ENCODE measurements at places on chromosomes 2 and 18.
A peak's percentile ranks its signal among the peaks of the same experiment; 100 is the strongest.

GRCh38 chr2:39099310-39099869 lies 21.5 kb downstream of the SOS1 start:
- DNase-seq, result no peak

- no peak for DNase-seq
Observed at GRCh38 chr2:218320704-218321336, 28.5 kb upstream of the TMBIM1 start.

- no peak for DNase-seq
Observed at GRCh38 chr2:103430191-103430590, 668.4 kb downstream of the TMEM182 start.

GRCh38 chr18:50115095-50115494 lies 79.9 kb downstream of the MYO5B start:
- DNase-seq, result no peak

DNA sequence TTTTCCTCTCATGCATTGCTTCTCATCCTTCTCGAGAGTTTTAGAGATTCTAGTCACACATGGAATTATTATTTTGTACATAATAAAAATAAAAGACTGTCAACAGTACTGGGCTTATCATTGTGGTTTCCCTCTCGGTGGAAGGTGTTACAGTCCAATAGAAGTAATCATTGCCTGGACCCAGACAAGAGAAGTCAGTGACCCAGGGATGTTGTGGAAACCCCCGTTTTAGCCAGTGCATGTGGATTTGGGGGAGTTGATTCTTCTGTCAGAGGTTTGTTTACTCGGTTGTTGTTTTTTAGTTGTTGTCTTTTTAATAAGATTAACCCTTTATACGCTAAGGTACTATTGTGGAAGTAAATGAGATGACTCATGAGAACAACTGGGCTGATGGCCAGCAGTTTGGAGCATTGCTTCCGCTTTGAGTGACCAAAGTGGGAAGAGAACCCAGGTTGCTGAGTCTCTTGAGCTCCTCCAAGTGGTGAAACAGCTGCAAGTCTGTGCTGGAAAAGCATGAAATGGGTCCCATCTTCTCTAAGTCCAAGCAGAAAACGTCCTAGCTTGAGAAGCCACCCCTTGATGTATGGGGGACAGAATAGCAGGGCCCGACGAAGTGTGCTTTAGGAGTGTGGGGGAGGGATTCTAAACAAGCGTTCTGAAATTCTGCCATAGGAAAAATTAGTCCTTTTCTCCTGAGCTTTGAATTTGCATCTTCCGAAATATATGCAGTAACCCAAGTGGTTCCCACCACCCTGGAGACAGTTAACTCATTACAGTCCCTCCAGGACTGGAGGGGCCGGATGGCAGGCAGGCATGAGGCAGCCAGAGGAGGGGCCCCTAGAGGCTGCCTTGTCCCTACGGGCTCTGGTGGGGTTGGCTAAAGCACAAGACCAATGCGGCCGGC lies 61.8 kb upstream of the GPR45 start:
- no peak for DNase-seq

- DNase-seq, result no peak
Observed at GRCh38 chr18:1020731-1021344, 116.2 kb downstream of the ADCYAP1 start.

DNA sequence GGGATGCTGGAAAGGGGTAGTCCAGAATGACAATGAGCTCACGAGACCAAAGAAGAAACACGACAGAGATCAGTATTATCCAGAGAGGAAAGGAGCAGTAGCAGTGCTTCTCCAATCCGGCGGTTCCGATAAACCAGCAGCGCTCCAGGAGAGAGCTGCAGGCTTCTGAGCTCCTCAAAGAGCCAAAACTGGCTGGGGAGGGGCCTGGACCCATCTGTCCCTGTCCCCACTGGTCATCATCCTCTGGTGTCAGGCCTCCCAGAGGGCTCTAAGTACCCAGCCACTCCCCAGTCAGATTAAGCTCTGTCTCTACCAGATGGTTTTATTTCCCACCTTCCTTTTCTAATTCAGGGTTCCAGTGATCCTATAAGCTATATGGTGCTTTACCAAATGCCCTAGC lies 23.2 kb downstream of the DNAJC27 start:
- no peak for DNase-seq

DNA sequence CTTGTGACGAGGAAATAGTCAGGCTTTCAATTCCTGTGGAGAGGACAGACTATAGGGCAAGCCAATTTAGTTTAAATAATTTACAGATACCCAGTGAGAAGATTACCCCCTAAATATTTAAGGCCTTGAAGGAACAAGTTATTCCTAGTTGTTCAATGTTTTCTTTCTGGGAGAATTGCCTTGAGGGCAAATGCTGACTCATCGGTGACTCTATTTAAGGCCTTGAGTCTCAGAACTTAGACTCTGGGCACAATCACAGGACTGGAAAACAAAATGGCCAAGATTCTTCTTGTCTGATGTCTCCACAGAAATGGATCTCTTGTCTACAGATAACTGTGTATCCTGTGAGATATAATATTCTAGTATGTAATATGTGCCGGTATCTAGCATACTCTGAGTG lies 467.1 kb downstream of the SUCLG1 start:
- DNase-seq, result no peak

DNA sequence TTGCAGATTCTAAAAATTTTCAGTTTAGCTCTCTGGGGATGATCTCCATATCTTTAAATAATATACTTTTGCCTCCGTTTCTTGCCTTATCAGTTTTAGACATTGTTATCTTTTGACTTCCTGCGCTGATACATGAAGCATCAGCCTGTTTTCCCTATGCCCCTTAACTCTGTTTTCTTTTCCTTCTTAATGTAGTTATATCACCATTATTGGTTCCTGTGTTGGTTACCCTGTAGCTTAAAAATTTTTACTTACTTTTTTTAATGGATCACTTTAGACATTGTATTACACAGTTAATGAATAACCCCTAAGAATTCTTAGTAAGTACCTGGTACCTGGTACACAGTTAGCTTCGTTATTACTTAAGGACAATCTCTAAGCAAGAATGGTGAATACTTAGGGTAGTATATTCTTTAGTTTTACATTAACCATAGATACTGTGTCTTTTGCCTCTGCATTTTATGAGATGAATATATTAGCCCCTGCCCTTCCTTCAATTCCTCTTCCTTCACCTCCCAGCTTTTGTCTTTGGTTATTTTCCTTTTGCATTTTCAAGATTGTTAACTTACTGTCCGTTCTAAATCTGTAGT lies 40.9 kb downstream of the BABAM2 start:
- no peak for DNase-seq

DNA sequence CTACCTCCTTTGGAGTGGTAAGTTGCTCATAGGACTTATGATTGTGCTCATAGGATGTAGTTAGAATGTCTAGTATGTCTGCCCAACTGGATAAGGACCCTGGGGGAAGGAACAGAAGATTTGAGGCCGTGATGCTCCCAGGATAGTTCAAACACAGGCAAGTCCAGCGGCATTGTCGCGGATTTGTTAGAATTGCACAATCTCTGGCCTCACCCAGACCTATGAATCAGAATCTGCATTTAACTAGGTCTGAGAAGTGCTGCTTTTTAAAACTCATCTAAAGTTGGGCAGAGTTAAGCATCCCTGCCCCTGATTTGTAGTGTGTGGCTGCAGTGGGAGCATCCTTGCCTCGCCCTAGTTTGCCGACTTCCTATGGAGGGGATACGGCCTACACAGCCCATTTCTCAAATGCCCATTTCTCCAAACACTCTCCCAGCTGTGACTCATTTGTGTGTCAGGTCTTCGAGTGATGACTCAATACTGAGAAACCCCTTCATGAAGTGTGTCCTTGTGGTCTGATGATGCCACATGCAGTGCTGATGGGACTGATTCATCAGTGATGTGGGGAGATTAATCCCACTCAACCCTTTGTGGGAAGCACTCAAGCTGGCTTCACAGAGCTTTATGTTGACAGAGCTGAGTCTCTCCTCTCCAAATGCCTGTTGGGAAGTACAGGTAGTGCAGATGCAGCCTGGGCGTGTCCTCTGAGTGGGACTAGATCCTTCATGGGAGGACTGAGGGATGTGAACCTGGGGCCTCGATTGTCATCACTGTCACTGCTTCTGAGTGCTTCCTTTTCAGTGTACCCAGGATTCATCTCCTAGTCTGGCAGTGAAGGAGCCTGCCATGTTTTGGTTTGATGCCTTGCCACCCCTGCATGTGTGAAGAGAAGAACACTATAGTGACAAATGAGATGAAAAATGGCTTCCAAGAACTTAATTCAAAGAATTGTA lies 18.7 kb downstream of the SMIM21 start:
- DNase-seq, result no peak

GRCh38 chr18:51611326-51611725 lies 413.8 kb upstream of the MEX3C start:
- DNase-seq, result no peak

GRCh38 chr2:103959174-103960128 lies 894.5 kb upstream of the POU3F3 start:
- DNase-seq, result no peak

DNA sequence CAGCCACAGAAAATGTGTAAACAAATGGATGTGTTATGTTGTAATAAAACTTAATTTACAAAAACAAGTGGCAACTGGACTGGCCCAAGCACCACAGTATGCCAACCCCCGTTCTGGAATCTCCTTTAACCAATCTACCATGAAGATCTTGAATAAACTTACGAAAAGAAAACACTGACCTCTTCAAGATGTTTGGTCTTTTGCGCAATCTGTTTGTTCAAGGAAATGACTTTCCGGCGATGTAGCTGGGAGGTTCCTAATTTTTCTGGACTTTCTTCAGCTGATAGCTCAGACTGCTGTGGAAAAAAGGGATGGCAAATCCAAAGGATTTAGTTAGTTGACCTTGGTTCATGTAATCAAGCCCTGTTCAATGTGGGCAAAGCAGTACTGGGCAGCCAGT lies 55.7 kb downstream of the CCDC93 start:
- DNase-seq, result no peak

DNA sequence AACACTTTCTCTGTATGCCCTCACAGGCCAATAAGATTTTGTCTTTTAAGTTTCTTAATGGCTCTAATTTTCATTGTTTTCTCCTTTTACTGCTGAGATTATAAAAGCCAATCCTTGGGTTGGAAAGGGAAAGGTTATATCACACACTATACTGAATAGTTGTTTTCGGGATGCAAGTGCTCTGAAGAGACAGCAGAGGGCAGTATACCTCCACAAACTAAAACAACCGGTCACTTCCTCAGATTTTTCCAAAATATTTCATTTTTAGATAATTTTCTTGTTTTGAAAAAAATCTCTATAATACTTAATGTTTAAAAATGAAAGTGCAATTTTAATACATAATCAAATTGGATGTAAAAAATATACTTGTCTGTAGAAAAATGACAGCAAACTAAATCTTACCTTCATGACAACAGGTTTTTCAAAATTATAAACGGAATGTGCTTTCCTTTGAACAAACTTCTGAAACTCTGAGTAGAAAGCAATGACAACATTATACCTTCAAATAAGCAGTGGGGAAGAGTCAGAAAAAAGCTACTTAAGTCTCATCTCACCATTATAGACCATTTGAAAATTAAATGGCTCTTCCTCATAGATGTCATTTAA lies 82.7 kb downstream of the ORC4 start:
- DNase-seq, result no peak

DNA sequence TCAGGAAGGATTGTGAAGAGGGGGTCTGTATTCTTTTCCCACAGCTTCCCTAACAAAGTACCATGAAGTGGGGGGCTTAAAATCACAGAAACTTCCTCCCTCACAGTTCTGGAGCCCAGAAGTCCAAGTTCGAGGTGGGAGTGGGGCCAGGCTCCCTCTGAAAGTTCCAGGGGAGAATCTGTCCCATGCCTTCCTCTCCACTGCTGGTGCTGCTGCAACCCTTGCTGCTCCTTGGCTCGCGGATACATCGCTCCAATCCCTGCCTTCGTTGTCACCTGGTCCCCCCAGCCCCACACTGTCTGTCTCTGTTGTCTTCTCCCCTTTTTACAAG lies 134.1 kb downstream of the DDX1 start:
- no peak for DNase-seq

DNA sequence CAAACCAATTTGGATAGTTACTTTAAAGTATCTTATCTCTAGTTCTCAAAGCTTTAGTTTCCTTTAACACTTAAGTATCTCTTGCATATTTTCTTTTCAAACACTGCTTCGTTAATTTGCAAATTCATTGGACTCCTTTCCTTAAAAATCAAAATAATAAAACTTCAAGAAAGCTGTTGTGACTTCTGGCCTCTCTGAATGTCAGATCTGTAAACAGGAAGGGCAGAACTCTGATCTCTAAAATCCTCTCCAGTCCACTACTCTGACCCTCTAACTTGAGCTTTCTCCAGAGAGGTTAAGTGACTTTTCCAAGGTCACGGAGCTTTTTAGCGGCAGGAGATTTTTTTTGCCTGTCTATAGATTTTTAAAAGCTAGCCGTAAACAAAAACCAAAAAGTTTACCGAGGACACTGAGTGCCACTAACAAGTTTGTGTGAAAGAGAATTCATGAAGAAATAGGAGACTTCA lies 155.5 kb downstream of the TGIF1 start:
- DNase-seq, result no peak

DNA sequence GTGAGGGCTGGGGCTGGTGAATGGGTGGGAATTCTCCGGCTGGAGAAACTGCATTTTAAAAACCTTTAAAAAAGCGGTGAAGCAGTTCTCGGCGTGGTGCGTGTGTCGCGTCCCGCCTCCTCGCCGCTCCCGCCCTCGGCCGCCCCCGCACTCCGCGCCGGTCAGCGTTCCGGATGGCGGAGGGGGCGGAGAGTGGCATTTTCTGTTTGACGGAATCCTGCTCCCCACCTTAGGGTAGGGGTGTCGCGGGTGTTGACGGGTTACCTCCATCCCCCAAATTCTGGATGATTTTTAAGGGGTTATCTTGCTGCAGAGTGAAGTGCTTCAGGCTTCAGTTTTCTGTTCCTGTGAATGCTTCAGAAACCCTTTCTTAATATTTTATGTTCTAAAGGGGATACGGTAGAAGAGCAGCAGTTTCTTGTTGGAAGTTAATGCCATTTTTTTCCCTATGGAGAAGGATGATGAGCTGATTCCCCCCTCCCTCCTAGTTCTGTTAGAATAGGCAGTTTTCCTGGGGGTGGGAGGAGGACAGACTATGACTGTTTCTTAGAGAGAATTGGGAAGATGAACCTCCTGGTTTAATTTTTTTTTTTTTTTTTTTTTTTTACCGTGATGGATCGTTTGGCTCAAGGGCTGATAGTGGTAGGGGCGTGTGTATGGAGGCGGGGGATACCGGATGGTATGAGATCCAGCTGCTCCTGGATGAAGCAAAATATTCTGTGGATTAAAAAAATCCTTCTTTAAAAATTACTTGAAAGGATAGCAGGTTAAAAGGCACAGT lies 756 bp downstream of the ABI2 start:
- DNase-seq, result peak; percentile 9

Data from stimulated activated CD8-positive, alpha-beta memory T cell treated with anti-CD3 and anti-CD28 coated beads, Interleukin-15, amount 100 ng/mL, for 4 hours (primary cell).